Stimulated activated CD4-positive, alpha-beta T cell treated with anti-CD3 and anti-CD28 coated beads, TNF-alpha, amount 100 ng/mL, for 4 hours (primary cell): ENCODE measurements at places on chromosomes 11 and 22.

DNA sequence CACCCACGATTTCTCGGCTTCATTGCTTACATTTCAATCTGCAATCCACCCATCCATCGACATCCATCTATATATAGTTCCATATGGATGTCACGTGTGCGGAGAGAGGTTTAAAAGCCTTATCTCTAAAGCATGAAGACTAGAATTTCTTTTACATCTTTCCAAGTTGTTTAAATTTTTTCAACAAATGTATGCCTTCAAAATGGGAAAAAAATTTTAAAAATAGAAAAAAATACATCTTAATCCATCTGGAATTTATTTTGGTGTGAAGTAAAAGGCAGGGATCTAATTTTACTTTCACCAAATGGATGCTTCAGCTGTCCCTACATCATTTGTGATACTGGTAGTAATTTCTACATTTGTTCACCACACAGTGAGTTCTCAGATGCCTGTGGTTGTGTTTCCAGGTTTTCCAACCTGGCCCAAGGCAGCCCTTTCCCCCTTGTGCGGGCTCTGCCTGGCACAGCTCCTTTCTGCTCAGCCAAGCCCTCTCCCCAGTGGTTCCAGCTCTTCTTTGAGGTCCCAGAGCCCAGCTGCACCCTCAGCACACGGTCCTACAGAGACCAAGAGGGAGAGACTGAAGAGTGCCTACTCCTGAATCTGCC, 37.6 kb upstream of the KLHL35 start:
- DNase-seq: no peak

GRCh38 chr11:15819679-15820286, 536.6 kb downstream of the SOX6 start:
- no peak for DNase-seq

DNA sequence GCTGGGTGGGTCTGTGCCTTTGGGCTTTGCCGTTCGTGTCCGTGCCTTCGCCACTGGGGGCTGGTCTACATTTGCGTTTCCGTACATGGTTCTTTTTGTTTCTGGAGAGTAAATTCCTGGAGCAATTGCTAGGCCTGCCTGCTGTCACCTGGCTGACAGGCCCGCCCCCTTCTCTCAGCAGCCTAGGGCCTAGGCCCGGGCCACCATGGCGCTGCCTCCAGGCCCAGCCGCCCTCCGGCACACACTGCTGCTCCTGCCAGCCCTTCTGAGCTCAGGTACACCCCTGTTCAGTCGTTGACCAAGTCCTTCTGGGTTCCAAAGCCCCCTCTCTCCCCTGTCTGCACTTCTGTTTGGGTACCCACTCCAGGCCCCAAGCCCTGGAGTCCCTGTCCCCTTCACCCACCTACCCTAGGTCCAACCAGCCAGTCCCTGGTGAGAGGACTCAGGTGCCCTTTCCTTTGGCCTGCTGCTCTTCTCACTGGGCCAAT, 649 bp downstream of the TMEM25 start:
- DNase-seq: no peak

- no peak for DNase-seq
Measured at GRCh38 chr11:70666311-70666710, 268.0 kb downstream of the CTTN start.

- no peak for DNase-seq
Measured at GRCh38 chr11:57662893-57663292, 5.0 kb upstream of the ZDHHC5 start.
